ENCODE measurements at places on chromosomes 3 and 15.

- no peaks in the 10 kb centered on the region for H3K4me1 ChIP-seq
- no peak overlapping the region for H3K4me3 ChIP-seq
- H3K36me3 ChIP-seq = no peaks in the 10 kb centered on the region
- DNase-seq = no peak
Observed at GRCh38 chr3:41697702-41698101, 264.2 kb downstream of the ULK4 start.

DNA sequence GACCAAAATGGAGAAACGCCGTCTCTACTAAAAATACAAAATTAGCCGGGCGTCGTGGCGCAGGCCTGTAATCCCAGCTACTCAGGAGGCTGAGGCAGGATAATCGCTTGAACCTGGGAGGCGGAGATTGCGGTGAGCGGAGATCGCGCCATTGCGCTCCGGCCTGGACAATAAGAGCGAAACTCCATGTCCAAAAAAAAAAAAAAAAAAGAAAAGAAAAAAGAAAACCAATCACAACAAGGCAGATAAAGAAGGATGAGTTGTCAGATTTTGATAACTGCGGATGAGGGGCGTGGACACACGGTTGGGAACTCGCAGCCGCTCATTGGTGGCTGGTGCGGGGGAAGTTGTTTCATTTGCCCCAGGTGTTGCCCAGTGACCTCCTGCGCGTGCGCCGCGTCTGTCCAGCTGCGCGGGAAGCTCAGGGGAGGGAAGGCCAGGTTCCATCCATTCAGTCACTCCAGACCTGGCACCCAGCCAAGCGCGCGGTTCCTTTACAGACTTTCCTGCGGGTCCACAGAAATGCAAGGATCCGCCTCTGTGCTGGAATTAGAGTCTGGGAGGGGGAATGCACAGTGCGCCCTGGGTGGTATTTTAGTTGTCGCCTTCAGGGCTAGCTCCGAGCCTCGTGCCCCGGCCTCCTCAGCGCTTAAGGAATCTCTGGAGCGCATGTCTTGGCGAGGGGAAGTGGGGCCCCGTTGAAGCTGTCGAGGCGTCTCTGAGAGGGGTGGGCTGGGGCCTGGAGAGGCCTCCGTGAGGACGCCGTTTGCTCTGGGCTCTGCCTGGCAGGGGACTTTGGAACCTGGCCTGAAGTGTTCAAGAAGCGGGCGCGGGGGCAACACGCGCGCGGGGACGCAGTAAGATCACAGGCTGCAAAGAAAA is 708 bp upstream of the GCHFR start:
- no peak overlapping the region for H3K27ac ChIP-seq
- H3K27me3 ChIP-seq = peaks cover 7% of the 10 kb centered on the region
- H3K4me1 ChIP-seq = peaks cover 30% of the 10 kb centered on the region
- no peak for DNase-seq

DNA sequence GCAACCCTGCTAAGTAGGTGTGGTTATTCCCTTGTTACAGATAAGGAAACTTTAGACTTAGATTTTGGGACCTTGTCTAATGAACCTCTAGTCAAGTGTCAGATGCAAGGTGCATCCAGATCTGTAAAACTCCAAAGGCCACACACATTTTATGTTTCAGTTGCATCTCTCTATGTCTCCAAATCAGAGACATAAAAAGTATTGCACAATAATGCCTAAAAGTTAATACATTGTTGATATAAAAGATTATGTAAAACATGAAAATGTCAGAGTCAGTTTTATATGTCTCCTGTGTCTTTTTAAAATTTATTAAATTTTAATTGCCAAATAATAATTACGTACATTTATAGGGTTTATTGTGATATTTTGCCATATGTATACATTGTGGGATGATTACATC is 408.5 kb downstream of the NTRK3 start:
- H3K36me3 ChIP-seq = no peaks in the 10 kb centered on the region
- no peak overlapping the region for H3K4me3 ChIP-seq
- no peaks in the 10 kb centered on the region for H3K4me1 ChIP-seq
- no peak overlapping the region for H3K27ac ChIP-seq
- no peaks in the 10 kb centered on the region for H3K27me3 ChIP-seq

GRCh38 chr3:170081079-170081741 is 43.4 kb downstream of the GPR160 start:
- H3K36me3 ChIP-seq = no peaks in the 10 kb centered on the region
- no peaks in the 10 kb centered on the region for H3K27me3 ChIP-seq
- no peak overlapping the region for H3K4me3 ChIP-seq
- DNase-seq = no peak
- no peaks in the 10 kb centered on the region for H3K4me1 ChIP-seq

GRCh38 chr3:33426630-33427317 is 13.4 kb downstream of the UBP1 start:
- peaks cover 29% of the 10 kb centered on the region for H3K4me1 ChIP-seq
- no peak overlapping the region for H3K4me3 ChIP-seq
- H3K27ac ChIP-seq = no peak overlapping the region
- no peak for DNase-seq
- H3K27me3 ChIP-seq = no peaks in the 10 kb centered on the region

DNA sequence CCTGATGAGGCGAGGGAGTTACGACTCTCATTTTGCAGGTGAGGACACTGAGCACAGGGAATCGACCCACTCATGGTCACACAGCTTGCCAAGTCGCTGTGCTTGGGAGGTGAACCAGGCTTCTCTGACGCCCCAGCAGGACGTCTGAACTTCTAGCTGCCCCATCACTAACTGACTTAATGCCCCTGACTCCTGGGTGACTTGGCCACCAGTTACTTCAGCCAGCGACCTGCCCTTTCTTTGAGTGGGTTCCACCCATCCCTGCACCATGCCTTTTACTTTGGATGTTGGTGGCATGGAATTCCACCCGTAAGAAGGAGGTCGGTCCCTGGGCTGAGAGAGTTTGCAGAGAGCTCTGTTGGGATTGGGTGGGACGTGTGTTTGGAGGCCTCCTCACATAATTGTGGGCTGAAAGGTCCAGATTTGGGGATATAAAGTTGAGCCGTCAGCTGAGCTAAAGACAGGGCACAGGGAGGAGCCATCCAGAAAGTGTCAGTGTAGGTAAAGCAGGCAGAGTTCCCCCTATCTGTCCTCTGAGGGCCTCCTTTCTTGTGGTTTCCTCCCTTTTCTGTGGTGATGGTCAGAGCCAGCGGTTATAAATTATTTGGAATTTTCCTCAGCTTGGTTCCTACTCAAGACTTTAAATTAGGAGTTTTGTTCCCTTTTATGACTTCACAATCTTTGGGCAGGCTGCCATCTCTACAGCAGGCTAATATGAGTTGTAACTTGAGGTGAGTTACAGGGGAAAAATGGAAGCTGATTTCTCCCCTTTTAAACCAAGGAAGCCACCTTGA is 55.0 kb downstream of the FLNB start:
- no peaks in the 10 kb centered on the region for H3K27me3 ChIP-seq
- no peak overlapping the region for H3K4me3 ChIP-seq
- no peak for DNase-seq
- peaks cover 15% of the 10 kb centered on the region for H3K4me1 ChIP-seq
- no peak overlapping the region for H3K27ac ChIP-seq

DNA sequence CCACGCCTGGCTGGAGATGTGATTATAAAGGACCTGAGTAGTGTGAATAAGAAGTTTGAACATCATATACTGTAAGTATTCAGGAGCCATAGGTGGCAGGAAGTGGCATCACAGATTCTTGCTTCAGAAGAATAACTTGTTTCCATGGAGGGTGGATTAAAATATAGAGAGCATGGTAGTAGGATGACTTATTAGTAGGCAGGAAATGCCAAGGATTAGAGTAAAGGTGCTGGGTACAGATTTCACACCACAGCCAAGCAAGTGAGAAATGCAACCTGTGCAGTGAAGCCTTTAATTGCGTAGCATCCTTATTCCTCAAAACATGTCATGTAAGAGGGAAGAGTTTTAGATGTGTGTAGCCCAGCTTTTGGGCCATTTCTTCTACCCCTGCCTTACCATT is 30.8 kb downstream of the IFT122 start:
- DNase-seq = no peak
- no peaks in the 10 kb centered on the region for H3K4me1 ChIP-seq
- no peaks in the 10 kb centered on the region for H3K27me3 ChIP-seq
- H3K4me3 ChIP-seq = no peak overlapping the region

DNA sequence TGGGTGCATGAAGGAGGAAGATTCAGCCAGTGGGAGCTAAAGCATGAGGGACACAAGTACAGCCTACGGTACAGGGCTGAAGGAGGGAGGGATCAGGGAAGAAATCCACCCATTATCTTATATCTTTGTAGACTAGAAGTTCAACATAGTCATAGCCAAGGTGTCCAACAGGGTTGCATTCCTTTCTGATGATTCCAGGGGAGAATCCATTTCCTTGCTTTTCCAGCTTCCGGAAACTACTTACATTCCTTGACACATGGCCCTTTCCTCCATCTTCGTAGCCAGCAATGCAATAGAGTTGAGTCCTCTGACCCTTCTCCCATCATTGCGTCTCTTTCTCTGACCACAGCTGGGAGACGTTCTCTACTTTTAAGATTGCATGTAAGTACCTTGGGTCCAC is 471.0 kb upstream of the SEMA6D start:
- H3K27me3 ChIP-seq = no peaks in the 10 kb centered on the region
- no peak overlapping the region for H3K4me3 ChIP-seq
- DNase-seq = no peak
- no peaks in the 10 kb centered on the region for H3K36me3 ChIP-seq

- no peaks in the 10 kb centered on the region for H3K36me3 ChIP-seq
- H3K27ac ChIP-seq = no peak overlapping the region
- H3K27me3 ChIP-seq = no peaks in the 10 kb centered on the region
- peaks cover 8% of the 10 kb centered on the region for H3K4me1 ChIP-seq
Observed at GRCh38 chr3:169246158-169246557, 417.4 kb downstream of the MECOM start.
